Stimulated activated CD4-positive, alpha-beta T cell treated with anti-CD3 and anti-CD28 coated beads, Interleukin-1b, Interleukin-23, amount 100 ng/mL, for 4 hours (primary cell): ENCODE measurements at places on chromosomes 13 and 19.

GRCh38 chr19:2478756-2479555, 3.0 kb downstream of the GADD45B start:
- peak; percentile 60 for DNase-seq

- DNase-seq = no peak
These were observed 324.8 kb upstream of the PCDH9 start for GRCh38 chr13:67554746-67555452.

GRCh38 chr13:94233401-94233800, 246.1 kb downstream of the DCT start:
- DNase-seq = no peak

GRCh38 chr13:91399189-91400062, 1.0 kb downstream of the GPC5 start:
- DNase-seq = no peak

- no peak for DNase-seq
These were observed 88.9 kb downstream of the CDADC1 start for GRCh38 chr13:49336655-49337054.

GRCh38 chr19:1105873-1106840, 2.4 kb downstream of the GPX4 start:
- DNase-seq = no peak

DNA sequence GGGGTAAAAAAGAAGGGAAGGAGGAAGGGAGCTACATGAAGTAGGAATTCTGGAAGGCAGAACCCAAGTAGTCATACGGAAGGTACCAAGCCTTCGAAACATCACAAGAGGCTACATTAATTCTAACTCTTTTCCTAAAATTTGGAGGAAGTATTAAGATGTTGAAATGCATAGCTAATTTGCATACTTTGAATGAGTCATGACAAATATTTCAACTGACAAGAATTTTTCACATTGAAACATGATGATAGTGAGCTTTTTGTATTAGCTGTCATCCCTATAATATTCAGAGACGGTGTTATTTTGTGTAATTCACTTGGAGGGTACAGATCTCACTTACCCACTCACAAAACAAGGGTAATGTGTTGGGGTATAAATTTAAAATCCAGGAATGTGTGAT, 9.1 kb upstream of the ACOD1 start:
- no peak for DNase-seq

DNA sequence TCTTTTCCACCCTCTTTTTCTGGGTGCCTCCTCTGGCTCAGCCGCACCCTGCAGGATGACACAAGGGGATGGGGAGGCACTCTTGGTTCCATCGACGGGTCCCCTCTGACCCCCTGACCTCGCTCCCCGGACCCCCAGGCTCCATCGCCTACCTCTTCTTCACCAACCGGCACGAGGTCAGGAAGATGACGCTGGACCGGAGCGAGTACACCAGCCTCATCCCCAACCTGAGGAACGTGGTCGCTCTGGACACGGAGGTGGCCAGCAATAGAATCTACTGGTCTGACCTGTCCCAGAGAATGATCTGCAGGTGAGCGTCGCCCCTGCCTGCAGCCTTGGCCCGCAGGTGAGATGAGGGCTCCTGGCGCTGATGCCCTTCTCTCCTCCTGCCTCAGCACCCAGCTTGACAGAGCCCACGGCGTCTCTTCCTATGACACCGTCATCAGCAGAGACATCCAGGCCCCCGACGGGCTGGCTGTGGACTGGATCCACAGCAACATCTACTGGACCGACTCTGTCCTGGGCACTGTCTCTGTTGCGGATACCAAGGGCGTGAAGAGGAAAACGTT, 24.0 kb downstream of the LDLR start:
- no peak for DNase-seq

GRCh38 chr19:1147934-1148549, 26.0 kb downstream of the SBNO2 start:
- DNase-seq = no peak

- no peak for DNase-seq
These were observed 53.2 kb downstream of the COMP start for GRCh38 chr19:18737954-18738351.

DNA sequence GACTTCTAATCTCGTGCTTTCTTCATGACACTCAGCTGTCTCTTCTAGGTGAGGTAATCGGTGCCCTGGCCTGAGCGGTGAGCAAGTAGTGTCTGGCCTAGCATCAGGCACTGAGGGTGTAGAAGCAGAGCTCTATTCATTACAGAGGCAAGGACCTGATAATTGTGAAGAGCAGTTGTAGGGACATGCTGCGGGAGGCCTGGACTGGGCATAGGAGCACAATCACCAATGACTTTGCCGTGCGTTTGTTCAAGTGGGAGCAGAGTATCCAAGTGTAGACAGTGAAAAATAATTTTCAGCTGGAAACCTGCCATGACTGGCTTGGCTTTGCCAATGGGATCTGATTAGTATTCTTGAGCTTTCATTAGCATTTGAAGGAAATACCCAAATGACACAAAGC, 32.1 kb upstream of the DCLK1 start:
- DNase-seq = no peak

DNA sequence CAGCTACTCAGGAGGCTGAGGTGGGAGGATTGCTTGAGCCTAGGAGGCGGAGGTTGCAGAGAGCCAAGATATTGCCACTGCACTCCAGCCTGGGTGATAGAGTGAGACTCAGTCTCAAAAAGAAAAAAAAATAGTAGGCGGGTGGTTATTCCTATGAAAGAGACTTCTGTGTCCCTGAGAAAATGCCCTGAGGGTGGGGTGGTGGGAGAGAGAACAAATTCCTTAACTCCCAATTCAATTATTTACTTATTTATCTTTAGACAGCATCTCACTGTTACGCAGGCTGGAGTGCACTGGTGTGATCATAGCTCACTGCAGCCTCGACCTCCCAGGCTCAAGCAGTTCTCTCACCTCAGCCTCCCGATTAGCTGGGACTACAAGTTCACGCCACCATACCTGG, 10.3 kb upstream of the EEF2 start:
- no peak for DNase-seq

DNA sequence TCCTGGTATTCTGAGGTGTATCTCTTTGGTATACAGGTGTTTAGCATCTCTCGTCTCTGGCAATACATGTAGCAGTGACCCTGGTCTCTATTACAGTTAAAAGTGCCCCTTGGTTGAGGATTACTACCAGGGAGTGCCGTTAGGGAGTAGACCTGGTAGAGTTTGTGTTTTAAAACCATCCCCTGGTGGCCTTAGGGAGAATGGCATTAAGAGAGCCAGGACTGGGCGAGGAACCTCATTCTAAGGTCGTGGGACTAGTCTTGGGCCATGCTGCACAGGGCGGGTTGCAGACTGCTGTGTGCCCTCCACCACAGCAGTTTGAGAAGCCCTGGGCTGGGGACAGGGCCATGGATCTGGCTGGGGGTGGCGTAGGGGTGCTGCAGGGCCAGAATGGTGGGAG, 35.0 kb downstream of the B3GLCT start:
- DNase-seq = no peak

DNA sequence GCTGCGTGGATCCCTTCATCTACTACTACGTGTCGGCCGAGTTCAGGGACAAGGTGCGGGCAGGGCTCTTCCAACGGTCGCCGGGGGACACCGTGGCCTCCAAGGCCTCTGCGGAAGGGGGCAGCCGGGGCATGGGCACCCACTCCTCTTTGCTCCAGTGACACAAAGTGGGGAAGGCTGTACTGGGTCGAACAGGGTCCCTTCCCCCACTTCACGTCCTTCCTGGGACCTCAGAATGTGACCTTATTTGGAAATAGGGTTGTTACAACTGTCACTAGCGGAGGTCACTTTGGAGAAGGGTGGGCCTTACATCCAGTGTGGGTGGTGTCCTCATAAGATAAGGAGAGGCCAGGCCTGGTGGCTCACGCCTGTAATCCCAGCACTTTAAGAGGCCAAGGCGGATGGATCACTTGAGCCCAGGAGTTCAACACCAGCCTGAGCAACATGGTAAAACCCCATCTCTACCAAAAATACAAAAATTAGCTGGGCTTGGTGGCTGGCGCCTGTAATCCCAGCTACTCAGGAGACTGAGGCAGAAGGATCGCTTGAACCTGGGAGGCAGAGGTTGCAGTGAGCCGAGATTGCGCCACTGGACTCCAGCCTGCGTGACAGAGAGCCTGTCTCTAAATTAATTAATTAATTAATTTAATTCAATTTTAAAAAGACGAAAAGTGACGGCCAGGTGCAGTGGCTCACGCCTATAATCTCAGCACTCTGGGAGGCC, 1.8 kb downstream of the F2RL3 start:
- no peak for DNase-seq

- no peak for DNase-seq
These were observed 57.9 kb downstream of the RXFP2 start for GRCh38 chr13:31797154-31797775.

- DNase-seq = no peak
These were observed 237.4 kb downstream of the RGCC start for GRCh38 chr13:41694545-41695301.
